Fibroblast of villous mesenchyme (primary cell): ENCODE measurements at places on chromosomes 3 and 15. TPM values are rescaled to one million over a fixed set of nuclear protein-coding genes. Genes with fewer than 3 reads are reported as not detected.

DNA sequence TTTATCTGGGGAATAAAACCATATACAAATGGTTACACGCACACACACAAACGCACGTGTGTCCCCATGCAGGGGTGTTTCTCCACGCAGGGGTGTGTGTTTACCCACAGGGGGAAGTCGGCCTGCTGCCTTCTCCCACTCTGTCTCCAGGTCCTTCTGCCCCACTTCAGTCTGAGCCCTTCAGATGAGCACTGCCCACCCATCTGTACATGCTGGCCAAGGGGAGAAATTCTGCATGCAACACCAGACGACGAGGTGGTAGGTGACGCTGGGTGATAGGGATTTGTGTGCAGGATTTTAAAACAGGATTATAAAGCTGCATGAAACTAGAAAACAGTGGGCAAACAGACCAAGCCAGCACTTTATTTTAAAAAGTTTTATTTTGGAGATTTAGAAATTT is 122.5 kb downstream of the TJP1 start:
- no peak for DNase-seq

- no peak for DNase-seq
Observed at GRCh38 chr3:147368151-147368550, 38.2 kb downstream of the ZIC4 start.

GRCh38 chr15:72306211-72306785 is 13.7 kb downstream of the CELF6 start:
- DNase-seq = peak; percentile 16

DNA sequence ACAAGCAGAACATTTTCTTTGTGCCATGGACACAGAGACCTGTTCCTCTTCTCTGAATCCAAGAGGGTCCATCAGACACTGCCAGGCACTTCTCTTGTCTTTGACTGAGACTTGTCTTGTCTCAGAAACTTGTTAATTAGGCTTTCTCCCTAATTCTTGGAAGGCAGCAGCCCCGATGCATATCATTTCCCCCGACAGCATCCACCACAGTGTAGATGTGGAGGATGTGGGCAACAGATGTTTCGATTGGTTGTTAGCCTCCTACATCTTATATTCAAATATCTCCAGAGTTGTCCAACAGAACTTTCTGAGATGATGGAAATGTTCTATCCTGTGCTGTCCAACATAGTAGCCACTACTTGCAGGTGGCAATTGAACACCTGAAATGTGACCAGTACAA is 15.5 kb downstream of the GASK1A start:
- DNase-seq = no peak

CIDEC gene
- total RNA-seq = not detected in 2 replicates

ADGRG7 gene
- not detected in 2 replicates for total RNA-seq
